ENCODE measurements at places on chromosomes 13 and 19. TPM values are rescaled to one million over a fixed set of nuclear protein-coding genes. Genes with fewer than 3 reads are reported as not detected.

SBK2 gene
- total RNA-seq: not detected

DNA sequence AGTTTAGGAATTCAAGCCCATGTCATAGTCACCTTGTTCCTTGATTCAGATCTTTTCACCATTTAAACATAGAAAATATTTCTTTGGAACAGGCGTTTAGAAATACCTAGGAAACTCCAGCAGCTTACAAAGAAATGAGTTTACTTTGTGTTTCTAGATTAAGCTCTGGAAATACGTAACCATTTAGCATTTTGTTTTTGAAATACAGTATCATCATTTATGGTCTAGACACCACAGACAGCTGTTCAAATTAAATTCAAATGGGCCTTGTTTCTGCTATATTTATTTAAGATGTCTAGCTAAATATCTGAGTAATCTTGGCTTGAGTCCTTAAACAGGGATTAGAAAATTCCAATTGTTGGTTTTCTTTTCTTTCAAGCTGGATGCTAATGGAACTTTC is 228.5 kb downstream of the NDFIP2 start:
- H3K36me3 ChIP-seq: no peaks in the 10 kb centered on the region
- H3K4me3 ChIP-seq: no peak overlapping the region
- no peak overlapping the region for H3K27ac ChIP-seq
- no peaks in the 10 kb centered on the region for H3K27me3 ChIP-seq

DNA sequence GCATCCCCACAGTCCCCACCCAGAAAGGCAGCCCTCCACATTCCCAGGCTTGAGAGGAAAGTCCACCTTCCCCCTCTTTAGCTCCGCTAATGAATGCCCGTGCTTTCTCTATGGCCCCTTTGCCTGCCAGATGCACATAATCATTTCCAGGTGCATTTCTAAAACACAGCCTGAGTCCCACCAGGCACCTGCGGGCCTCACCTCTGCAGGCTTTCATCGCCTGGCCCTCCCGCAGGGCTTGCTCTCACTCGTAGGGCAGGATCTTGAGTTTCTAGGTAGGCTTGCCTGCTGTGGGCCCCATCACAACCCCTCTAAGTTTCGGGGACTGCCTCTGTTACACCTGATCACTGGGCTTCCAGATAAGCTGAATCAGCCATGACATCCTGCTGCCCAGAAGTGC is 173.6 kb downstream of the ZNF536 start:
- H3K36me3 ChIP-seq: peaks cover 15% of the 10 kb centered on the region
- no peak for DNase-seq
- no peak overlapping the region for H3K4me3 ChIP-seq
- no peaks in the 10 kb centered on the region for H3K4me1 ChIP-seq
- H3K27ac ChIP-seq: no peak overlapping the region

DNA sequence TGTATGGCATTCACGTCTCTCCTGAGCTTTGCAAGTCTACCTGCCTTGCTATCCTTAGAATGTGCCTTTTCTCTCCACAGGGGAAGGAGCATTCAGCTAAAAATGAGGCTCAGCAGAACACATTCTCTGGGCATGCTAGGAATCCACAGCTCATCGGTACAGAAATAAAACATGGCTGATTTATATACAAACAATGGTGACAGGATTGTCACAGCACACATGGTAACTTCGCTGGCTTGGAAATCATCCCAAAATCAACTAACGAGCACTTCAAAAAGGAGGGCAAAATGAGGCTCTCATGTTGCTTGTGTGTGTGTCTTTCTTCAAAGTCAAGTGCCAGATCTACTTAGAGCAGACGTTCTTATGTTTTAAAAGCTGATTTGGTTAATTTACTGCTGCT is 373.0 kb downstream of the FGF14 start:
- no peak overlapping the region for H3K27ac ChIP-seq
- H3K4me1 ChIP-seq: no peaks in the 10 kb centered on the region
- no peak for DNase-seq

- no peak overlapping the region for H3K27ac ChIP-seq
- H3K4me1 ChIP-seq: no peaks in the 10 kb centered on the region
- H3K36me3 ChIP-seq: no peaks in the 10 kb centered on the region
- DNase-seq: no peak
Observed at GRCh38 chr13:73465617-73465971, 406.8 kb downstream of the KLF5 start.

Data from tibial nerve (tissue), 4 donors.